ENCODE measurements at places on chromosomes 3 and 15. TPM values are rescaled to one million over a fixed set of nuclear protein-coding genes. Genes with fewer than 3 reads are reported as not detected.
A peak's percentile ranks its signal among the peaks of the same experiment; 100 is the strongest.

The ERICH6 gene
- 0.07 TPM for total RNA-seq

GRCh38 chr3:149390772-149391212 lies 13.3 kb upstream of the TM4SF1 start:
- DNase-seq: peak; percentile 95

DNA sequence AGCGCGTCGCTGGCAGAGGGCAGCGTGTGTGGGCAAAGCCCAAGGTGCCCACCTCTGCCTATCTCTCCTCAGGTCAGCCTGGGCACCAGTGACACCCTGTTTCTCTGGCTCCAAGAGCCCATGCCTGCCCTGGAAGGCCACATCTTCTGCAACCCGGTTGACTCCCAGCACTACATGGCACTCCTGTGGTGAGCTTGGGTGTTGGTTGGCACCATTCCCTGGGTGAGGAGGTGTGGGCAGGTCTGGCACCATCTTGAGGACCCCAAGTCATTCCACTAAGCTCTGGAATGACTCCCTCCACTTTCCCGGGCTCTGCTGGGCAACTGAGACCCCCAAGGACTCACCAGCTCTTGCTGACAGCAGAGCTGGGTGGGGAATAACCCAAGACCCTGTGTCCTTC lies 28.5 kb downstream of the XYLB start:
- DNase-seq: no peak

- DNase-seq: peak; percentile 80
These were observed 145.5 kb upstream of the UMPS start for GRCh38 chr3:124584552-124585391.

The FBXL22 gene
- not detected for total RNA-seq

The DISP2 gene
- total RNA-seq: 0.49 TPM

DNA sequence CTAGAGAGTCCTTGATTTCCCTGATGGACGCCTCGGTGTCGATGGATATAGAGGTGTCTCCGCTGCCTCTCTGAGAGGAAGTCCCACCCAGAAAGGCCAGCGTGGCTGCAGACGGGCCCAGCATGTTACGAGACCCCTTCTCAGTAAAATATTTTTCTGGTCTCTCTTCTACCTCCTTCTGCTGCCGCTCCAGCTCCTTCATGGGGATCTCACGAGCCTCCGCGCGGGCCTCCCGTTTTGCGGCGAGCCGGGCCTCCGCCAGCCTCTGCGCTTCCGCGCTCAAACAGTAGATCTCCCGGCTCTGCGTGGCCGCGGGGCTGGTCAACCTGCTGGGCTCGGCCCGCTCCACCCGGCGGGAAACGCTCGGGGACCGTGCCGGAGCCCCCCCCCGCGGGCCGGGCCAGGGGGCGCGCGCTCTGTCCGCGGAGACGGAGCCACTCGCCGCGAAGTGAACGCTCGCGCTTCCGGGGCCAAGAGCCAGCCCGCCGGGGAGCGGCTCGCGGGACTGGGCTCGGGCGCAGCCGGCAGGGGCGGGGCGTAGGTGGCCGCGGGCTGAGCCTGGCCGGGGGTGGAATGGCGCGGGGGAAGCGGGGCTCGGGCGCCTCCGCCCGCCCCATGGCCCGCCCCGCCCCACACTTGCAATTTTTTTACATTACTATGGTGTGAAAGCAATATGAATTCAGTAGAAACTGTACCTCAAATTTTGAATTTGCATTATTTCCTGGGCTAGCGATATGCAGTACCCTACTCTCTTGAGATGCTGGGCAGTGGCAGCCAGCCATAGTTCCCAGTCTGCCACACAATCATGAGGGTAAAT lies 10.2 kb upstream of the KCNMB3 start:
- DNase-seq: peak; percentile 77

The IMPG2 gene
- total RNA-seq: under 0.01 TPM

DNA sequence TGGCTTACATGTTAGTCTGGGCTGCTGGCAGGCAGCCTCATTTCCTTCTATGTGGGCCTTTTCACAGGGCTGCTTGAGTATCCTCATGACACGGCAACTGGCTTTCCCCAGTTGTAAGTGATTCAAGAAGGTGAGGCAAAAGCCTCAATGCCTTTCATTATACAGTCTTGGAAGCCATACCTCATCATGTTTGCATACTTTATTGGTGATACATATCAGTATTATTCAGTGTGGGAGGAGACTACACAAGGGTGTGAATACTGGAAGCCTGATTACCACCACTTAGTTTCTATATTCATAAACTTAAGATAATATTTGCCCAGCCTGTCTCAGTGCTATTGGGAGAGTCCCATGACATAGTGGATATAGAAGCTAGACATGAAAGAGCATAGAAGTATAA lies 346.8 kb downstream of the SOX2 start:
- no peak for DNase-seq

The ISL2 gene
- 4.4 TPM for total RNA-seq

The APOD gene
- not detected for total RNA-seq

- DNase-seq: no peak
These were observed 70.5 kb downstream of the CHD2 start for GRCh38 chr15:92970656-92971055.

The TRNT1 gene
- 11.5 TPM for total RNA-seq

GRCh38 chr15:92883163-92883875 lies 16.8 kb upstream of the CHD2 start:
- DNase-seq: peak; percentile 48

- DNase-seq: no peak
These were observed 4.1 kb downstream of the CORO2B start for GRCh38 chr15:68582864-68583263.

- DNase-seq: no peak
These were observed 3.7 kb upstream of the PLXNB1 start for GRCh38 chr3:48433472-48434118.

DNA sequence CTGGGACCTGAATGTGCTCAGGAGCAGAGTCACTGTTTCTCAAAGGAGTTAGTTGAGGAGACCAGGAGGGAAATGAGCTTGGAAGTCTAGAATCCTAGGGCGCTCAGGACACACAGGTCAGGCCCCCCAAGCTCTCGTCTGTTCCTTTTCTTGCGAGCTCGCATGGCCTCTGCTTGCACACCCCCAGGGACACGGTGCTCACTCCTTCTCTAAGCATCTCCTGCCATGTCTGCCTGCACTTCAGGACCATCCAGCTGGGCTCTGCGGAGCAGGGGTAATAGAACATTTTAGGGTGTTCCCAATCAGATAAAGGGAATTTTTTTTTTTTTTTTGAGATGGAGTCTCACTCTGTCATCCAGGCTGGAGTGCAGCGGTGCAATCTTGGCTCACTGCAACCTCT lies 213.2 kb downstream of the XXYLT1 start:
- no peak for DNase-seq

DNA sequence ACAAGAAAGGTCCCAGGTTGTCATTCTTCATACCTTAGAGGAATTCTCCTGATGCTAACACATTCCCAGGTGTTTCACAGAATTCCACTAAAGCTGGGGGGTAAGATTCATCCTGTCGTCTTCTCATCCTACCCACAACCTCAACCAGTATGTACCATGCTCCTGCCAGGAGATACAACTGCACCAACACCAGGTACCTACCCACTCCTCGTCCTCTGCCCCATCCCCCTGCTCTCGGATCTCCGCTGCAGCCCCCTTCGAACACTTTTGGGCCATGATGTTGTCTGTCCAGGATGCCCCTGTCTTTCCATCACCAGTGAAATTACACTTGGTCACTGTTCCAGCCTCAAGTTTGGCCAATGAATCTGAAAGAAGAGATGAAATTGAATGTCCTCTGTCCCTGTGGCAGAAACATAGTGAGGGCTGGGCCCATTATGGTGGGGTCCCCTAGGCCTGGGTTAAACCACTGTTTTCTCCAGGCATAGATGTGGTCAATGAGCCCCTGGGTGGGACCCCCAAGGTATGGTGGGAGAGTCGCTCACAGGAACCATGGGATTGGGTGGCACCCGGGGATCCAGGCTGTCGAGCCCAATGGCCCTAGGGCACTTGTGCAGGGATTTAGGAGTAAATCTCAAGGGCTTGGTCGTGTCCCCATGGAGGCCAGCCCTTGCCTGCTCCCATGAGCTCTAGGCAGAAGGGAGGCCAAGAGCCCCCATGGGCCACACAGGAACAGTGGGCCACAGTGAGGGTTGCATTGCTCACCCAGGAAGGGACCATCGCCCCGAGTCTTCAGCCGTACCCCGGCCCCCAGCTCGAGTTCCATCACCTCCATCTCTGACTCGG lies 9.4 kb upstream of the AP3S2 start:
- no peak for DNase-seq

- DNase-seq: no peak
These were observed 528 bp upstream of the NIT2 start for GRCh38 chr3:100333970-100334487.

DNA sequence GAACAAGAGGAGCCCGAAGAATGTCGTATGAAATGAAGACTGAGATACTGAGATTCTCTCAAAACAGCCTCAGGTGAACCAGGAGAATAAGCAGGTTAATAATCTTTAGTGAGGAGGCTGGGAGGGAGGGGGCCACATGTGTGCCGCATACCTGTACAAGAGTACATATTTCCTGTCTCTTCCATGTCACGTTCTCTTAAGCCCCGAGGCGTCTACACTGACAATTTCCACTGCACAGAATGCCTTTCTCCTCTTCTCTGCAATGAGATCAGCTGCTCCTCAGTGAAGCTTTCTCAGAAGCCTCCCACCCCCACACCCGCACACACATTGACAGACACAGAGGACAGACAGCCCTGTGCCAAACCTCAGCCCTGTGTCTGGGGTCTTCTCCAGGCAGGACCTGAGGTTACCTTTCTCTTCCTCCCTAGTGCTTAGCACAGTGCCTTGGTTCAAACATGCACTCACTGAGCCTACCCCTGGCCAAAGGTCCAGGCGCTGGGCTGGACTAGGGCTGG lies 55.4 kb downstream of the PDZRN3 start:
- no peak for DNase-seq

GRCh38 chr15:81003097-81003350 lies 2.3 kb downstream of the TLNRD1 start:
- DNase-seq: no peak

GRCh38 chr3:31974471-31974870 lies 6.6 kb downstream of the OSBPL10 start:
- no peak for DNase-seq

DNA sequence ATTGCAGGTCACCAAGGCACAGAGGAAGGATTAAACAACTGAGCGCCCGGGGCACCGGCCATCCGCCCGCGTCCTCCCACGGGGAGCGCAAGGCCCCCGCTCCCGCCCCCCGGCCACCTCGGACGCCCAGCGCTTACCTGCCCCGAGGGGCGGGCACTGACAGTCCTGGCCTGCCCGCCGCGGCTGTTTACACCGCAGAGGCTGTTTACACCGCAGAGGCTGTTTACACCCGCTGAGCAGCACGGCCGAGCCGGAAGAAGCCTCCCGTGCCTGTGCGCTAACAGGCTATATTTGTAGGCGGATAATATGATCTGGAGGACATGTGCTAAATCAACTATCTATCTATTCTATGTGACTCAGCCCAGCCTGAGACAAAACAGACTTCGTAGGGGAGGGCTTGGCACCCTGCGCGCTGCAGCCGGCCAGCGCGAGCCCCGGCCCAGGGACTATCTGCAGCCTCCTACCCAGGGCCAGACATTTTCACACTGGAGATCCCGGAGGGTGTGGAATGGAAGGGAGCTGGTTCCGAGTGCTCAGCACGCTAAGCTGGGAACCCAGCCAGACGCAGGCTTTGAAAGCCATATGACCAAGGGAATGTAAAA lies at the start of gene LRRC2:
LRRC2 (minus strand) TSS at position 263 of the 602 bp plus-strand sequence. CDS start 14,711 bp downstream, outside the sequence.
- peak; percentile 47 for DNase-seq

- DNase-seq: no peak
These were observed 43.9 kb downstream of the PTPN23 start for GRCh38 chr3:47424434-47425382.

DNA sequence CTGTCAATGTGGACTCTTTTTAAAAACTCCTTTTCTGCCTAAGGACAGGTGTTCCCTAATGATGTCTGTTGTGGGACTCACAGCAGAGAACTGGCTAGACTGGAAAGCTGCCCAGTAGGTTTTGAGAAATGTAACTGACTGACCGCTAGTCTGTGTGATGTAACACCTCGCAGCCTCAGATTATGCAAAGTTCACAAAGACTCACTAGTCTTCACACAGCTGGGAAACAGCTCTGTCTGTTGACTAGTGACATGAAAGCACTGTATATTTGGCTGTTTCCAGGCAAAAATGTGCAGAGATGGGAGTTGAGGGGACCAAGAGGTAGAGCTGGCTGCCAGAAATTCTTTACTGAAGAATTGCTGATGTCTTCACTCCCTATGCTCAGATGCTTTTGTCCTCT lies 10.3 kb downstream of the PDZRN3 start:
- DNase-seq: peak; percentile 33

DNA sequence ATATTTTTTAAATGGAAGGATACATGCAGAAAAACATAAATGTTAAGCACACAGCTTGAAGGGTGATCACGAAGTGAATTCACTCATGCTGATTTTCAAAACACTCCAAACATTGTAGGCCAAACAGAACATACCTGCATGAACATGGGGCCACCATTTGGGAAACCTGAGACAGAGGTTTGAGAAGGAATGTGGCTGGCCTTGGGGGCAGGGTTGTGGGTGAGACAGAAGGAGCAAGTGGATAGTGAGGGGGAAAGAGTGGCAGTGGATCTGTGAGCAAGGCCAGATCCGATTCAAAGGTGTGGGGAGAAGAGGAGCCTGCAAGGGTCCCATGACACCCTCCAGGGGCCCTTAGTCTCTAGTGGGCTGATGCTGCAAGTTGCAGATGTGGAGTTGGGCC lies 94.9 kb downstream of the HMG20A start:
- no peak for DNase-seq

The SNX22 gene
- total RNA-seq: 0.20 TPM

DNA sequence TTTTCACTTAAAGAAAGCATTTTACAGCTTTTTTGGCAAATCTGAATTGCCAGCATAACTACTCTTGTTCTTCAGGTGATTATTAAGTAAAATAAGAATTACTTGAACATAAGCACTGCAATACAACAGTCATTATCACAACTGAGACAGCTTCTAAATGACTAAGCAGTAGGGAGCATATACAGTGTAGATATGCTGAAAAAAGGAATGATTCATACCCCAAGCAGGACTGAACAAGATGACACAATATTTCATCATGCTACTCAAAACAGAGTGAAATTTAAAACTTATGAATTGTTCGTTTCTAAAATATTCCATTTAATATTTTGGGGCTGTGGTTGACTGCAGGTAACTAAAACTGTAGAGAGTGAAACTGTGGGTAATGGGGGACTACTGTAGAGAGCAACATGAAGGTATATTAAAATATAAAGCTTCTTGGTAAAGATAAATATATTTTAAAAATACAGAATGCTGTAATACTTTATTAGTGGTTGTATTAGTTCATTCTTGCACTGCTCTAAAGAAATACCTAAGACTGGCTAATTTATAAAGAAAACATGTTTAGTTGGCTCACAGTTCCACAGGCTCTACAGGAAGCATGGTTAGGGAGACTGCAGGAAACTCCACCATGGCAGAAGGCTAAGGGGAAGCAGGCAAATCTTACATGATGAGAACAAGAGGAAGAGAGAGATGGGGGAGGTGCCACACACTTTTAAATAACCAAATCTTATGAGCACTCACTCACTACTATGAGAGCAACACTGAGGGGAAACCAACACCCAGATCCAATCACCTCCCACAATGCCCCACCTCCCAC lies 84.8 kb downstream of the DCLK3 start:
- DNase-seq: peak; percentile 71

DNA sequence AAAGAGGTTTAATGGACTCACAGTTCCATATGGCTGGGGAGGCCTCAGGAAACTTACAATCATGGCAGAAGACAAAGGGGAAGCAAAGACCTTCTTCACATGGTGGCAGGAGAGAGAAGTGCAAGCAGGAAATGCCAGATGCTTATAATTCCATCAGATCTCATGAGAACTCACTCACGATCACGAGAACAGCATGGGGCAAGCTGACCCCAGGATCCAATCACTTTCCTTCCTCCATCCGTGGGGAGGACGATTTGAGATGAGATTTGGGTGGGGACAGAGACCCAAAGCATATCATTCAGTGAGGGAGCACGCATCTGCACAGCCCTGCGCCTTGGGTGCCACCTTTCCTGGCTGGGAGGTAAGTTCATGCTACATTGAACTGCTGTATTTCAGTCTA lies 234.1 kb upstream of the ATP10A start:
- DNase-seq: no peak

The CEP19 gene
- 11.2 TPM for total RNA-seq
